ENCODE measurements at places on chromosomes 1 and 21. TPM values are rescaled to one million over a fixed set of nuclear protein-coding genes. Genes with fewer than 3 reads are reported as not detected.

GRCh38 chr1:115291741-115292140 lies 46.3 kb downstream of the NGF start:
- no peak for DNase-seq

DNA sequence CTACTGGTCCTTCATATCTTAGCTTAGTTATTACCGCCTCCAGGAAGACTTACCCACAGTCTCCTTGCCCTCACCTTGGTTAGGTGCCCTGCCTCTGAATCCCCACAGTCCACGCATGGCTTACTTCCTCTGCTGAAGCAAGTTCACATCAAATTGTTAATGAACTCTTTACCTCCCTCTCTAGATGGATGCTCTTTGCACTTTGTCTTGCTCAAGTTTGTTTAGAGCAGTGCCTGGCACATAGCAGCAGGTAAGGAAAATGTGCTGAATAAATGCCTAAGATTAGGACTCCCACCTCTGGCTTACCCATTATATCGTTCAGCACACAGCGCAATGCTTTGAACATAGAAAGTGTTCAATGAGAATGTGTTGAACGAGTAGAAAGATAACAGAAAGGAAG lies 90.5 kb downstream of the BEND5 start:
- no peak for DNase-seq

GRCh38 chr1:238377280-238377919 lies 486.7 kb upstream of the ZP4 start:
- DNase-seq, result no peak

Gene PSMB4
- total RNA-seq, result 272 TPM

GRCh38 chr1:118914379-118915161 lies 73.6 kb downstream of the TBX15 start:
- no peak for DNase-seq

GRCh38 chr1:6126028-6126427 lies 54.1 kb downstream of the CHD5 start:
- DNase-seq, result no peak

DNA sequence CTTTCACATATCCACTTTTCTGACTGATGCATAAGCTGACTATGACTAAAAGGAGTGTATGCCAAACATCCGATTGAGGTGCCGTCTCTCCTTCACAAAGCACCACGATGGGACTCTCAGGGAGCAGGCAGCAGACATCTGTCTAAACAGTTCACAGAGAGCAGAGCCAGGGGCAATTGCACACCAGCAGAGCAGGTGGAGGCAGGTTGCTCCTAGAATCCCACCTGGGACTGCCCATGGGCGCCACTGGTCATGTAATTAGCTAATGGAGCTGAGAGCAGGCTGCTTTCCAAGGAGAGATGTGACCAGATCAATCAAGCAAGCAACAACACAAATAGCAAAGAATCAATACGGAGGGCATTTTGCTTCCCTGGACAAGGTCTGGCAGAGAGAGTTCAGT lies 30.5 kb upstream of the COA6 start:
- no peak for DNase-seq

Gene GPR52
- total RNA-seq, result 0.54 TPM

Gene LCE3E
- not detected for total RNA-seq

DNA sequence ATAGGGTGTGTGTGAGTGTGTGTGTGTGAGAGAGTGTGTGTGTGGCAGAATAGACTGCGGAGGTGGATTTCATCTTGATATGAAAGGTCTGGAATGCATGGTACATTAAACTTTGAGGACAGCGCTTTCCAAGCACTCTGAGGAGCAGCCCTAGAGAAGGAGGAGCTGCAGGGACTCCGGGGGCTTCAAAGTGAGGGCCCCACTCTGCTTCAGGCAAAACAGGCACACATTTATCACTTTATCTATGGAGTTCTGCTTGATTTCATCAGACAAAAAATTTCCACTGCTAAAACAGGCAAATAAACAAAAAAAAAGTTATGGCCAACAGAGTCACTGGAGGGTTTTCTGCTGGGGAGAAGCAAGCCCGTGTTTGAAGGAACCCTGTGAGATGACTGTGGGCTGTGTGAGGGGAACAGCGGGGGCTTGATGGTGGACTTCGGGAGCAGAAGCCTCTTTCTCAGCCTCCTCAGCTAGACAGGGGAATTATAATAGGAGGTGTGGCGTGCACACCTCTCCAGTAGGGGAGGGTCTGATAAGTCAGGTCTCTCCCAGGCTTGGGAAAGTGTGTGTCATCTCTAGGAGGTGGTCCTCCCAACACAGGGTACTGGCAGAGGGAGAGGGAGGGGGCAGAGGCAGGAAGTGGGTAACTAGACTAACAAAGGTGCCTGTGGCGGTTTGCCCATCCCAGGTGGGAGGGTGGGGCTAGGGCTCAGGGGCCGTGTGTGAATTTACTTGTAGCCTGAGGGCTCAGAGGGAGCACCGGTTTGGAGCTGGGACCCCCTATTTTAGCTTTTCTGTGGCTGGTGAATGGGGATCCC lies 18.3 kb upstream of the HDAC1 start:
- DNase-seq, result no peak

DNA sequence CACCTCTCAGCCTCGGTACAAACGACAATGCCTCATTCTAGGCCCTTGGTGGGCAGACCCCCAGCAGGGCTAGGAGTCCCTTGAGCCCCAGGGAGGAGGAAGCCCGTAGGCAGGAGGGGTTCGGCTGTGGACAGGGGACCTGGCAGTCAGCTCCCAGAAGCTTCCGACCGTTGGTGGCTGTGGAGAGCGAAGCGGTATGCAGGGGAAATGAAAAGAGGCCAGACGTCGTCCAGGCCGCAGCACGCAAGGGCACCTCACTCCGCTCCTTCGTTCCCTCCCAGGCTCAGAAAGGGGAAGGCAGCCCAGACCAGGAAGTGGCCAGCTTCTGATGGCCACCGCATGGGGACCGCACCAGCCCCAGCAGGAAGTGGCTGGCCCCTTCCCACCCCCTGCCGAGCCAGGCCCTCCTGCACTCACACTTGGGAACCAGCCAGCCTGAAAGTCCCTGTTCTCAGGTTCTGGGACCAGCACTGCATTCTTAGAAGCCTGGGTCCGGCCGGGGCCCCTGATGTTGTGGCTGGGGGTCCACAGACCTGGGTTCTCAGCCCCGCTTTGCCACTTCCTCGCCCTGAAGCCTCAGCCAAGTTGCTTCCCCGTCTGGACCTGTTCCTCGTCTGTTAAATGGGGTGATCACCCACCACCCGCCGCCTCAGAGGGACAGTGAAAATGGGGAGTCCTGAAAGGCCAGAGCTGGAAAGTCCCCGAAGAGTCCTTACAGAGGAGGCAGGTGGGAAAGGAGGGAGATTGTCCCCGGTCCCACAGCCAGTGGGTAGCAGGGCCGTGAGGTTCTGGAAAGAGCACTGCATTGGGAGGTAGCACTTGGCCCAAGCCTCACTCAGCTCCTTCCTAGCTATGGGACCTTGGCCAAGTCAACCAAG lies 104.0 kb upstream of the RUNX3 start:
- DNase-seq, result no peak

Gene AURKAIP1
- total RNA-seq, result 116 TPM

- no peak for DNase-seq
Measured at GRCh38 chr1:237140986-237141385, 99.0 kb downstream of the RYR2 start.

Measured in osteocyte (in vitro differentiated cells).